ENCODE measurements at places on chromosomes 3 and 15.

DNA sequence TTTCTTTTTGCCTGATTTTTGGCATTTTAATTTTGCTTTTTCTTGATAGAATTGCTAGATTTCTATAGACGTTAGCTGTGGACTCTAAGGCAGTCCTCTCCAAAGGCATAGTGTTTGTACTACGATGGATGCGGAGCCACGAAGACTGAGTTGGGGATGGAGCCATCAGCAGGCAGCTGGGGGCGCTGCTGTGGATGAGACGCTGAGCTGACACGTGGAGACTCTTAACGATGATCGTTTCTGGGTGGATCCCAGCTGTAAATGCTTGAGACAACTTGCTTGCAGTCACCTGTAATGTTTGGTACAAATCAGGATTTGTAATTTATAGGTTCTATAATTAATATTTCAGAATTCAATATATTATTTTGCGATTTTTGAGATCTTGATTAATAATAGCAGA, 13.3 kb upstream of the PPP1R2 start:
- no peak for DNase-seq

DNA sequence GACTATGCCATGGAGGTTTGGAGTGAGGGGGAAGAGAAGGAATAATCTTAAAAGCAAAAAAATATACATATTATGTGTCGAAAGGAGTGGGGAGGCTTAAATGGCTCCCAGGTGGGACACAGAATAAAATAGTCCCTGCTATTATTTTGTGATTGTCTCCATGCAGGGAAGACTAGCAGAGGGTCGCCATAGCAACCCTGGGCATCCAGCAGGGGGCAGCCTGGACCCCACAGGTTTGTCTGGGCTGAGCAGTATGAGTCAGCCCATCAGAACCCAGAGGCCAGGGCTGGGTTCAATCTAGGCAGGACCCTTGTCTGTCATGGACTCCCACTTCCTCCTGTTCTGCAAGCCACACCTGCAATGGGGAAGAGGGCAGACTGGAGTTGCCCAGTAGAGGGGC, 17.6 kb upstream of the LINGO1 start:
- DNase-seq, result no peak

GRCh38 chr15:88641959-88642452, 3.2 kb downstream of the ISG20 start:
- DNase-seq, result no peak

DNA sequence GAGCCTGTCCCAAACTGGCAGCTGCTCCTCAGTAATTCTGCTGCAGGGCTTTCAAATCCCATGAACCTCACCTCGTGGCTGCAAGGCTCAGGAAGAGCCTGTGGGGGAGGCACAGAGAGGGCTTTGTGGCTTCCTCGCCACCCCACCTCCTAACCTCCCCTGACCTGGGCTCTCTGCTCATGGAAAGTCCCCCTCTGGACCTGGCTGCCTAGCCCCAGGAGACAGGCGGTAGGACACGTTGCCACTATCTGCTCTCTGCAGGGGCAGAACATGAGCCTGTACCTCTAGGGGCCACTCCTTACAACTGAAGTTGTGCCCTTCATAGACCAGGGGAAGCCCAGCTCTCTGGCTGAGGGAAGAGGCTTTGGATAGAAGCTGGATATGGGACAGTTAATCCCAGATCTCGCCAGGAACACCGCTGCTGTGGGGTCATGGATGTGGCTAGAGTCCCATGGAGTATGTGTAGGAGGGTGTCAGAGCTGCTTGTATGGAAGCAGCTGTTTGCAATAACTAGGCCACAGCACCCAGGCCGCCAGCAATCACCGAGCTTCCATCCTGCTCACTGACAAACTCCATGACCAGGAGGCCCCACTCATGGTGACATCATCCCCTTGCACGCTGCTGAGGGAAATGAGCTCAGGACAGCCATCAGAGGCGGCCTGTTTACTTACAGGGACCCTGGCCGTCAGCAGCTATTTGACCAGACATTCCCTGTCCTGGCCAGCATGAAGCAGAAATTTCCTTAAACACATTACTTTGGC, 34.0 kb upstream of the CILP start:
- no peak for DNase-seq

DNA sequence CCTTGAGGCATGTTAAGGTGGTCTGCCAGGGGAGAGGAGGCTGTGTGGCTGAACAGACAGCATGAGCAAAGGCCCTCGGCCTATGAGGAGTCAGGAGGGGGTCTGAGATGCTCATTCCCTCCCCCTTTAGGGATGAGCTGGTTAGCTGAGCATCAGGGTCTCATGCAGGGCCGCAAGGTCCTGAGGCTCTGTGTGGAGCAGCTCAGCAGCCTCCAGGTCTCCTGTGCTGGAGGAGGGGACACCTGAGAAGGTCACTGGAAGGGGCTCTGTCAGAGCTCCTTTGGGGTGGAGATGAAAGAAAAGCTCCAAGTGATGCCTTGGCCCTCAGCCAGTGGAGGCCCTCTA, 67.1 kb downstream of the RASGRF1 start:
- DNase-seq, result no peak

GRCh38 chr3:158105710-158106253, 438 bp downstream of the SHOX2 start:
- no peak for DNase-seq

DNA sequence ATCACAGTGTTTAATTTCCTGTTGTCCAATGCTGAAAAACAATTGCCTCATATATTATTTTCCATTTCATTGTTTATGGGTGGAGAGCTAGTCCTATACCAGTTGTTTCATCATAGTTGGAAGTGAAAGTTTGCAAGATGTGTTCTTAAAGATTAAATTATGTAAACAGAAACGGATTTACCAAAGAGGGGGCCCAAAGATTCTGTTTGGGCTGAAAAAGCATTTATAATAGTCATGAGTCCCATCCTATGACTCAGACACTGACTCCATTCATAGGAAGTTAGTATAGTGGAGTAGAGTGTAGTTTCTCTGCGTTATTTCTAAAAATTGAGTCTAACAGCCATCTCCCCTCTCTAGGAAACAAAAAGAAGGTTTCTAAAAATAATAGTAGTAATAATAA, 24.3 kb downstream of the NFKBIZ start:
- no peak for DNase-seq

DNA sequence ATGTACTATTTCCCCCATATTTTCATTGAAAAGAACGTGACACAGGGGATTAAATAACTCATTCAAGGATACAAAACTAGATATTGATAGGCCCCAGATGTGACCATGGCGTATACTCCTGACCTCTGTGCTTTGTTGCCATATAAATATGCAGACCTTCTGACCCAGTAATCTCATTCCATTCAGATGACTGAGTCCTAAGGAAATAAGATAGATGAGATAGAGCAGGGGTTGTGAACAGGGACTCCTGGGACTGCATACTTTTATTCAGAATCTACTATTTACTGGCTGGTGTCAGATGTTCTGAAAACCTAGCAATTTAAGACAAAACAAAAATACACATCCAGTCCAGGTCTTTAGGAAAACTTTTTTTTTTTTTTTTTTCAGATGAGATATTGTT, 139.2 kb upstream of the MANF start:
- no peak for DNase-seq

GRCh38 chr15:65363766-65364165, 14.0 kb downstream of the IGDCC3 start:
- DNase-seq, result no peak

DNA sequence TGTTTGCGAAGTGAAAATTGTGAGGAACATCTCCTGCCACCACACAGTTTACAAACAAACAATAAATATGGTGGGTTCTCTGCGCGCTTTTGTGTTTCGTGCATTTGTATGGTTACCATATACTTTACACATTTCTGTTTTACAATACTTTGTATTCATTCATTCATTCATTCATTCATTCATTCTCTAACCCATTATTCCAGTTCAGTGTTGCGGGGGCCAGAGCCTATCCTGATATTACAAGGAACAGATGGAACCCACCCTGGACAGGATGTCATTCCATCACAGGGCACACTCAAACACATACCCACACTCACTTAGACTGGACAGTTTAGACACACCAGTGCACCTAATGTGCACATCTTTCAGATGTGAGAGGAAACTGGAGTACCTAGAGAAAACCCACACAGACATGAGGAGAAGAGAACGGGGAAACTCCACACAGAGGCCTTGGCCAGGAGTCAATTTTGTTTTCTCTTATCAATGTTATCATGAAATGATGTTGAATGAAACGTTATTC, 160.5 kb downstream of the FNDC3B start:
- DNase-seq, result no peak

- DNase-seq, result no peak
Observed at GRCh38 chr15:52803467-52804306, 13.6 kb upstream of the ONECUT1 start.

DNA sequence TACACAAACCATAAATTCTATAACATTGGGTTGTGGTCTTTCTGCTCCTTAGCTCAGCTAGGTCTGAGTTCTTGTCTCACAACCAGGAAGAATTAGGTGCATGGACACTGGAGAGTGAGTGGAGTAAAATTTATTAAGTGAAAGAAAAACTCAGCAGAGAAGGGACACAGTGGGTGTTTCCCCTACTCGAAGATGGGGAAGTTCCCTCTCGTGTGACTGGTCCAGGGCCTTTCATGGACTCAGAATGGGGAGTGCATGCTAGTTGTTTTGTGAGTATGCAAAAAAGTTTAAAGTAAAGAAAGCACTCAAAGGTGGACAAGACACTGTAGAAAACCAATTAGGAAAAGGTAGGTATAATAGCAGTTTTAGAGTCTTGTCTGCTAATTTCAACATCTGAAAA, 215.5 kb upstream of the RORA start:
- DNase-seq, result no peak

DNA sequence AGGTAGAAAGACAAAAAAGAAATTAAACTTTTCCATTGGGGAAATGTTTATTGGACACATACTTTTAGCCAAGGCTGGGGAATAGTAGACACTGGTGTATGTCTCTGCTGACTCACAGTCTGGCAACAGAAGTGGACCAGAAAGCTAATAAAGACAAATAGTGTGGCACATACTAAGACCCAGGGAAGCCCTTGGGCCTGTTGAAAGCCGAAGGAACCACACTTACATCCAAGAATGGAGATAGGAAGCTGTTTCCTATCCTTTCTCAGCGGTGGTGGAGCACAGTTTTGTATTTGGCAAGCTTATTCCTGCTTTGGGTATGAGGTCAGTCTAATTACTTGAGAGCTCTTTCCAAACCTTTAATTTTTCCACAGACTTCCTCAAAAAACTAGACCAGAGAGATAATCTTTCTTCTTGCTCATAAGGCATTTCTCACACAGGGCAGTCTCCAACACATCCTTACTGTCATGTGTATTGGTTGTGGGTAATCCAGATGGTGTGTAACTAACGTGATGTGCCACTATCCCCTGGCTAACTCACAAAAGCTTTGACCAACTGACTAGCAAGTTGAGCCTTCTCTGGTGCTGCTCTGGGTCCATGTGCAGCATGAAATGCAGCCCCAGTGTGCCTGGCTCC, 279.1 kb upstream of the IGF1R start:
- no peak for DNase-seq

DNA sequence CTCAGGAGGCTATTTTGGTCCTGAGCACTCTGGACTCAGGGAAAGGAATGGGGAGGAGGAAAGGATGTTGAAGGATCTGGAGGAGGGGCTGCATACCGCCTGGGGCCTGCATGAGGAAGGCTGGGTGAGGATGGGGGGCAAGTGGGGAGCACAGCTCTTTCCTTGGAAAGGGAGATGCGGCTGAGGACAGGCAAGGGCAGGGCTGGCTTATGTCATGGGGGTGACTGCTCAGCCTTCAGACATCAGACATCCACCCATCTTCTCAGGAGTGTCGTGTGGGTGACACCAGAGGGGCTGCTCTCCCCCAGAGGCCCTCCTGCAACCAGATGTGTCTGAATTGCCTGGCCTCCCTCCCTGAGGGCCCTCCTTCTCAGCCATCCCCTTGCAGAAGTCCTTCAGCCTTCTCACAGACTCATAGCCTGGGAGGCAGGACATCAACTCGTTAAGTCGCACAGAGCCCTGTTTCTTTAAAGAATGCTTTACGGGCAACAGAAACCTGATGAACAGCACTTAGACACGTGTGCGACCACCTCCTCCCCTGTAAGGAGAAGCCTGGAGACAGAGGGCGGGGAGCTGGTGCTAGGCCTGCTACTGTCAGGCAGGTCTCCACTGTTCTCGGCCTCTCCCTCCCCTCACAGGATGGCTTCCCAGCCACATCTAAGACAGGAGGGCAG, 252.3 kb downstream of the OCA2 start:
- DNase-seq, result no peak

- no peak for DNase-seq
Observed at GRCh38 chr3:37500518-37500917, 326.1 kb upstream of the LRRFIP2 start.

- DNase-seq, result no peak
Observed at GRCh38 chr15:97680606-97681220, 279.8 kb upstream of the ARRDC4 start.

Data from CD4-positive, alpha-beta T cell treated with Interleukin-15 for 1 hour (primary cell).